ENCODE measurements at places on chromosomes 6 and 20. TPM values are rescaled to one million over a fixed set of nuclear protein-coding genes. Genes with fewer than 3 reads are reported as not detected.

MED20 gene
- 6.6 TPM for total RNA-seq

MCCD1 gene
- total RNA-seq: not detected

C20orf141 gene
- total RNA-seq: not detected

NR2E1 gene
- not detected for total RNA-seq

BYSL gene
- 4.4 TPM for total RNA-seq

ARMH2 gene
- not detected for total RNA-seq

RIMS1 gene
- total RNA-seq: not detected

GRCh38 chr20:33229843-33230242 is 6.0 kb upstream of the BPIFA1 start:
- DNase-seq: no peak

DNA sequence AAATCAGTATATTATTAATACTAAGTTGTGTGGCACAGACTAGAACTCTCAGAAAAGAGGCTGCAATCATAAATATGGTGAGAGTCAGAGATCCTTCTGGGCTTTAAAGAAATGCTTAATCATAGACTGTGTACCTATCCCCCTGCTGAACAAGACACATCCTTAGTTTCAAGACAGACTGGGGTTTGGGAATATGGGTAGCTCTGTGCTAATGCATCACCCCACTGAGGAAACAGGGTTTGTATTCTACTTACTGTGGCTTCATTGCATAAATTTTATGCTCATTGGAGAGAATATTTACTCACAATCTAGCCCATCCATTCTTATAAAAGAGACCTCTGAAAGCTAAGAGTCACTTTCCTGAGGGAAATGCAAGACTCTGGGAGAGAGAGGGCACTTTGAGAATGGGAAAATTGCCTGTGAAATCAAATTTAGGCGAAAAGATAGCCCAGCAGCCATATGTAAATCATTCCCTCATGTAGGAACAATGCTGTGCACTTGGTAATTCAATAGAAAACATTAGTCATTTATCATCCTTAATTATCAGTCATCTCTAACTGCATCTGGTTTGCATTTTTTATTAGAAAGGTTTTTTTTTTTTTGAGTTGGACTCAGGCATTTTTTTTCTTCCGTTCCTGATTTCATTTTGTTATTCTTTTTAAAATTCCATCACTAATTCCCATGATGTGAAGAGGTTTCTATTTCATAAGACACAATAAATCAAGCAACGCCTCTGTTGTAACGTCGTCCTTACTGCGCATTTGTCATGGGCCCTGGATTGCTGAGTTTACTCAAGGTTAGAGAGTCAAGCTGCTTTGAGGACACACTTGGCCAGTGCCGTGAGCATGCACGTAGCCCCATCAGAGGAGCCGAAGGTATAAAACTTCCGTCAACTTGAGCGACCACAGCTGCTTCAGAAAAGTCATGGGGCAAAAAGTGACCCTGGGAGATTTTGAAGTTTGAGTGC is 91.8 kb downstream of the TRMT11 start:
- DNase-seq: no peak

DNA sequence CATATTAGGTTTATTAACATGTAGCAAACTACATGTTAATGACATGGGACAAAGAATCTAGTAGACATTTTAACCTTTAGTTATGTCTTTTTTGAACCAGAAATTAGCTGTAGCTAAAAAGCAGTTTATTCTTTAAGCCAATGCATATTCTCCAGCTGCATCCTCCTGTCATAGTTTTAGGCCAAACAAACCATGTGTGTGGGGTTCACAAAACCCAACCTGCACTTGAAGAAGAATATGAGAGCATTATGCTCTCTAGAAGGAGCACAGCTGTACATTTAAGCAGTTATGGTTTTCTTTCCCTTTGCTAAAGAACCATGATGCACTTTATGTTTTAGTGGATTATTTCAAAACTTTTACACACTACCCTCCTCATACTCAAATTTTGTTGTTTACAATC is 46.2 kb downstream of the AKIRIN2 start:
- DNase-seq: no peak

- no peak for DNase-seq
Measured at GRCh38 chr6:89047473-89047872, 33.1 kb upstream of the PNRC1 start.

DNA sequence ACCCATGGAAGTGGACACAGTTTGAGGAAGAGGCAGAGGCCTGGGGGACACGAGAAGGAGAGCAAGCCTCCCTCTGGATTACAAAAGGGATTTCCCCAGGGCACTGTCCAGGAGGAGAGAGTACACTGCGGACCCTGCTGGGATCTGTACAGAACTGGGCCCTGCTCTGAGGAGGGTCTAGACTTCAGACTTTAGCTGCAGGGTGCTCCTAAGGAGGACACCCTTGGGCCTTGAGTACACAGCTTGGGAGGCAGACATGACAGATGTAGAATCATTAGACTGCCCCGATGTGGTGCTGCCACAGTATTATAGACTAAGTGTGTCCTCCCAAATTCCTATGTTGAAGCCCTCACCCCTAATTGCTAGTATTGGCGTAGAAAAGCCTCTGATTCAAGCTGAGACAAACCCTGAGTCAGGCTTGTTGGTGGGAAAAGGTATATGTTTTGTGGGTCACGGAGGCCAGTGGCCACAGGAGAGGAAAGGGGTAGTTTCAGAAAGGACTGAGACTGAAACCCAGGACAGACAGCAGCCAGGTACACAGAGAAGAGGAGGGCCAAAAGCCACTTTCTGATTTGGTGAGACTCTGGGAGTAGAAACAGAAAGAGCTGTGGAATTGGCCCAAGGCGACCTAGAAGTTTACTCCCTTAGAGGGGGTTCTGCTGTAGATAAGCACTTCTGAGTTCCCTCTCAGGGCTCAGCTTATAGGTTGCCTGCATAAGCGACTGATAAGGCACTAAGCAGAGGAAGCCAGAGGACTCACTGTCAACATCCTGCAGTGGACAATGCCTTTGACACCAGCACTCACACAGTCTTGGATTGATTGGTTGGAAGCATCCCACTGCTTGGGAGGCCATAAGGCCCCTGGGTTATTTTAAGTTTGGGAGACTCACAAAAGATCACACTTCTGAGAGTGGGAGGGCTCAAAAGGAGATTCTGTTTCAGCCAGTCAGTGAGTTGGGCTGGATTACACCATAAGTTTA is 16.5 kb upstream of the SH3BGRL2 start:
- no peak for DNase-seq

DNA sequence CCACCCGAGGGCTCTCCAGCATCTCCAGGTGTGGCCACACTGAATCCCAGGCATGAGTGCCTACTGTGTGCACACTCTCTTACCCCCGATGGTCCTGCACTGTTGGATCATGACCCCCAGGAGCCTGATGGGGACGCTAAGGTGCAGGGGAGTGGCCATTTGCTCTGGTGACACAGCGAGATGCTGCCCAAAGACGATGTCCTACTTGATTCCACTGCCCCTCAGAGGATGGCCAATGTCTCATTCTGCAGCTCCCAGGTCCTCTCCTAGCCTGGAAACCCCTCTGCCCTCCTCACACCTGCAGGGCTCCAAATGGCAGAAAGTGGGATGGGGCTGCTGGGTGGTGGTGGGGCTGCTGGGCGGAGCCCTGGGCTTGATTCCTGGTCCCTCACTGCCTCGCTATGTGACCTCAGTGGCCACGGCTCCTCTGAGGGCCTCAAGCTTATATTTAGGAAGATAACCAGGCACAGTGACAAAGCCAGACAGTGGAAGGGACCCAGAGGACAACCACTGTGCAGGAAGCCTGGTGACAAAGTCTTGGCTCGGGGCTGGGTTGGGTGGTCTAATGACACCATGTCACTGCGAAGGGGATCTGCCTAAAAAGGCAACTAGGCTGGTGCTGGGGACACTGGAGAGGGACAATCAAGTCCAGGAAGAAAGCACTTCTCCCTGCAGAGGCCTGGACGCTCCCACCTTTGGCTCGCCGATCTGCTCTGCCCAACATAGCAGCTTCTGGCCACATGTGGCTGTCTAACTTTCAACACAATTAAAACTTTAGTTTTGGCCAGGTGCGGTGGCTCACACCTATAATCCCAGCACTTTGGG is 28.4 kb downstream of the TGM2 start:
- no peak for DNase-seq

DNA sequence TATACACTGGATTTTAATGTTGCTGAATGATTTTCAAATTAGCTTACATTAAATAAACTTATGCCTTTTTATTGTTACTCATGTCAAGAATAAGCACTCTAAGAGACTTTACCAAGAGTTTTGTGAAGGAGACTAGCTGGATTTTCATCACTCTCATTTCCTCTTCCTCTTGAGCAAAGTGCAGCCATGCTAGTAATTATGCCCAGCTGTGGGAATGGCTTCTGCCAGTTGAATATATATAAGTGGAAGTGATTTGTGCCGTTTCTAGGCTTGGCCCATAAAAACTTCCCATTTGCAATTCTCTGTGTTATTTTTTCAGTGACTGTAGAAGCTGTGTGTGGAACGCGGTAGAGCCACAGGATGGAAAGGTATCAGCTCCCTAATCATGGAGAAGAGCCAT is 255.8 kb downstream of the HDGFL1 start:
- no peak for DNase-seq

DNA sequence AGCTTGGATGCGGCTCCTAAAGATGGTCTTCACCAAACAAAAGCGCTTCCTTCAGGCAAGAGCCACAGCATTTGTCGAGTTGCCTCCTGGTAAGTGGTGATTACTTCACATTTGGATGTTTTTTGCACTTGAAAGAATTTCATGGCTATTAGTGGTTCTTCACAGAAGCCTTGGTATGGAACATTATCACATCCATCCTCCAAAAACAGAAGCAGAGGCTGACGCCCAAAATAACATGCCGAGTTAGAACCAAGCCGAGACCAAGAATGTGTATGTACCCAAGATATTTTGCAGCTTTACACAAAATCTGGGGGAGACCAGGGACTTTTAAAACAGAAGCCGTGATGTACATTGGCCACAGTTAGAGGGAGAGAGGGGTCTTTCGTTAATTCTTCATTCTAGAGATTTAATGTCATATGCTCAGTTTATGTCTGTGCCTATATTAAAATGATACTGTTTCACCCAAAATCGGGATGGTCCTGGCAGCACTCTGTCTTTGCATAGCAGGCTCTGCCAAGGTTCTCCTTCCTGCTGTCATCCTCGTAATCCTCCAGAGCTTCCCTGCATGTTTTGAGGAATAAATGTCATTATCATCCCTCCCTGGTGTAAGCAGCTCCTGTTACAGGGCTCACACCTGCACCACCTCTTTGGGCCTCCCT is 109.3 kb downstream of the TMEM242 start:
- no peak for DNase-seq

GRCh38 chr20:15555913-15556312 is 1017.3 kb downstream of the KIF16B start:
- DNase-seq: no peak

- DNase-seq: no peak
Measured at GRCh38 chr20:44785768-44786167, 24.6 kb downstream of the RIMS4 start.

GRCh38 chr6:67615796-67616195 is 1019.3 kb upstream of the ADGRB3 start:
- DNase-seq: no peak

- DNase-seq: no peak
Measured at GRCh38 chr6:6688951-6689350, 100.4 kb downstream of the LY86 start.

DNA sequence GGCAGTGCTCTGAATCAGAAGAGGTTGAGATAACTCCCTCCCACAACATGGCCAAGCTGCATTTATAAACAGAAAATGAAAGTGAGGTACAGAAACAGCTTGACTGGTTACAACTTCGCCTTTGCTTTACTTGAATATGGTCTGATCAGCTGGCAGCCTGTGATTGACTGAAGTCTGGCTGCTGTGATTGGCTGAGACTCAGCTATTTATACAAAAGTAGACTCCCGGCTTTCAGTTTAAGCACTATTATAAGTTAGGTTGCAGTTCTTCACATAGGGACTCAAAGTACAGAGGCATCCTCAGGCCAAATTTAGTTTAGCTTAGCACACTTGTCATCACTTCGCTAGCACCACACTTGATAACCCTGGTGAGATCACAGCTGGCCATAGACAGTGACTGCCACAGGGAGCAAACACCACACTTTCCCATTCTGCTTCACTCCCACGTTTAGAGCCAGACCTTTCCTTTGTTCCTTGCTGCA is 362.6 kb downstream of the EPM2A start:
- DNase-seq: no peak

DNA sequence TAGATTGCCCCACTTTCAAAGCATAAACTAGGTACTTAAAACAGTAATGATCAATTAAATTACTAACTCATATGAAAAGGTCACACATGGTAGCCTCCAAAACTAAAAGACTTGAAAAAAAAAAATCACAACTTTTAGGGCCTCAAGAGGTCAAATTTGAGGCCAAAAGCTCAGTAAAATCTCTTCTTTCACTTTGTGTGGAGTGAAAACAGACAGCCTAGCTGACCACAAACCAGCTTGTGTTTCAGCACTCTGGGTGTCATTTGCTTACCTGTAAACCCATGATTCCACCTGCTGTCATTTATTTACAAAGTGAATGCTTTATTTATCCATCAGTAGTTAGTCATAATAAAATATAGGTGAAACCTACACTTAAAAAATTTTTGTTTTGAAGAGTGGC is 34.0 kb downstream of the GNAS start:
- no peak for DNase-seq
